HT1080 (cell line): ENCODE measurements at places on chromosomes 3 and 15.

DNA sequence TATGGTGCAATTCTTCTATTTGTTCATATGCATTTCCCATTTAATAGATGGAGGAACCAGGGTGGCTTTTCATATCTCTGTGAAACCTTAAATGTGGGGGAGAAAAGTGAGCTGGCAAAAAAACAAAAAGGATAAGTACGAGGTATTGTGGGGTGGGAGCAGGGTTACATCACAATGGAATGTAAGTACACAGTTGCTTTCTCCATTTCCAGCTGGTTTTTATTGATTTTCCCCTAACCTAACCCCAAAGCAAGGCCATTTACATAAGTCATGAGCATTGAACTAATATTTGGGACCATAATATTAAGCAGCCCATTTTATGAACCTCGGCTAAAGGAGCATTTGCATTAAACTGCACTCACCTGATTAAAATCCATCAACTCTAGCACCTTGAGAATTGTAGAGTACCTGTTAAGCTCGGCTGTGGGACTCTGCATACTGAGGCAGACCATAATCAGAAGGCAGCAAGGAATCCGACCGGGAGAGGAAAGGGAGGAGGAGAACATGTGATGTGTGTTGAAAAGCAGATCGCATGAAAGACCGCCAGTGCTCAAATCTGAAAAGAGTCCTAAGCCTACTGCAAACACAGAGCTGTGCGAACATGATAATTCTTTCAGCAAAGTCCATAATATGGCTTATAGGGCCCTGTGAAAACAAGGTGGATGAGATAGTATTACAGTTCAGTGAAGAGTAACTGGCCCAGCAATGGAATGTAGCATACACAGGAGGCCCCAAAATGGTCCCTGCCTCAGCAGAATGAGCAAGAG, 513.4 kb downstream of the FHIT start:
- DNase-seq, result no peak

DNA sequence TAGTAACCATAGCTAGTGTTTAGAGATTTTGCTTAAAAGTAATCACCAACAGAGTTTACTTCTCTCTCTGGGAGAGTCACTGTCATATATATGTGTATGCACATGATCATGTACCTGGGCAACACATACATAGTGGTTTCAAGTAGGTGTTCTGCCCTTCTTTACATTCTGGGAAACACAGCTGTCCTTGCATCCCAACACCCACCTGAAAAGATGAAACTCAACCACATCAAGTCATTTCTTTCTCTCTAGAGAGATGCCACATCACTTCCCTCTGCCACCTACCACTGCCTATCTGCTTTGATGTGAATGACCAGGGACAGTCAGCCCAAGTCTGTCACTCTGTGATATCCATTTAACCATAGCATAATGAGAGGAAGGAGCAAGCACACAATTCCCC, 155.8 kb upstream of the GADL1 start:
- DNase-seq, result no peak

DNA sequence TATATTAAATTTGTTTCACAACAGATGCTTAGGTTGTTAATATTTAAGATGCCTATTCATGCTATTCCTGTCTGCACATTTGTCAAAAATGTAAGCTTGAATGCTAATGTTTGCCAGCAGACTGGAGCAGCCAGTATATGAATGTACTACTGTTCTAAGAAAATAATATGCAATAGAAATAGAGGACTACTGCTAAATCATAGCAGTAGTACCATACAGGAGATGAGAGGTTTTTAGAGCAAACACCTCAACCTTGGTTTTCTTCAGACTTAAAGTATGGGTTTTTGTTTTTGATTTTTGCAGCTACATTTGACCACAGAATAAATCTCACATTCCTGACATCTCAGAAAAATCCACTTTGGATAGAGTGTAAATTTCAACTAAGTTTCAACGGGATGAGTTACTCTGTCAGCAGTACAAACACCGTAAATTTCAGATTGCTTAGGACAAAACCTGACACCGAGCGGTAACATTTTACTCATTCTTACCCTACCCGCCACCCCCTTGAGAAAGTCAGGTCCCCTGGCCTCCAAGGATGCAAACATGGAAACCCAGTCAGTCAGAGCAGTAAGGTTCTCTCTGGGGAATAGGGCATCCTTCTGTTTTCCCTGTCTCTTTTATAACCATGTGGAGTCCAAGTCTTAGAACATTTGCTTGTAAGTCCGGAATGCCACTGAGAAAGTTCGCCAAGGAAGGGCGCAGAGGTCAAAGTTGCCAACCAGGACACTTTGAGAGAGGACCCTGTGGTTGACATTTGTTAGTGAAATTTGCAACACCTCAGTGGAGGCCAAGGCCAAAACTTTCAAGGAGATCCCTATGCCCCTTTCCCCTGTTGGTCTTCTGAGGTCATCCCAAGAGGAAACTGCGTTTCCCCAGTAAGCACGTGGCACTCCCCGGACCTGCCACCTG, 17.9 kb upstream of the SATB1 start:
- DNase-seq, result peak; percentile 32

DNA sequence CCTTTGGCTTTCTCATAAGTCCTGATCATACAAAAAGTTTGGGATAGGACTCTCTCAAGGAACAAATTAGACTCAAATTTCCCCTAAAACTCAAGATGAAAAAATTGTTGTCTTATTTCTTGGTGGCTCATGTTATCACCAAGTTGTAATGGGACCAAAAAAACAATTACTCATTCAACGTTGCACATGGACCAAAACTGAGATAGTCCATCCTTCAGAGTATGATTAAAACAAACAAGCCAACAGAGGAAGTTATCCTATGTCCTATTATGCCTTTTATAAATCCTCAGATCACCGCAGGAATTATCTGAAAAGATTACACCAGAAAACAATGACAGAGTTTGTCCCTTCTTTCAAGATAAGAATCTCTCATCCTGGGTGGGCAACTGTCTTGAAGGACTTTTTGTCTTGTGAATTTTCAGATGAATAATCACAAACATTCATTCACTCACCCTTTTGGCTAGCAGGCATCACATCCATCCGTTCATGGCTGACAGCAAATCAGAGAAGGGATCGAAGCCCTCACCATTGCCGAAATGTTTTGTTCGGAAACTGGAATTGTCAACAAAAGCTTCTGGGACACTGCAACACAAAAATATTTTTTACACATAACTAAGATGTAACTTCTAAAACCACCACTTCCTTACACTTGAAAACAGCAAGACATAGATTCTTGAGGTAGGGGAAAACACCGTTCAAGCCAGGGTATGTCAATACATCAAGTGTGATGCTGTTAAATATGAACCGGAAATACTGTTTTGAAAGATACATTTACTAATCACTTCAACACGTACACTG, 90.4 kb downstream of the FOXP1 start:
- no peak for DNase-seq

GRCh38 chr3:61181874-61182273, 69.4 kb downstream of the FHIT start:
- peak; percentile 73 for DNase-seq

GRCh38 chr3:14411166-14411526, 8.7 kb downstream of the SLC6A6 start:
- DNase-seq, result no peak

DNA sequence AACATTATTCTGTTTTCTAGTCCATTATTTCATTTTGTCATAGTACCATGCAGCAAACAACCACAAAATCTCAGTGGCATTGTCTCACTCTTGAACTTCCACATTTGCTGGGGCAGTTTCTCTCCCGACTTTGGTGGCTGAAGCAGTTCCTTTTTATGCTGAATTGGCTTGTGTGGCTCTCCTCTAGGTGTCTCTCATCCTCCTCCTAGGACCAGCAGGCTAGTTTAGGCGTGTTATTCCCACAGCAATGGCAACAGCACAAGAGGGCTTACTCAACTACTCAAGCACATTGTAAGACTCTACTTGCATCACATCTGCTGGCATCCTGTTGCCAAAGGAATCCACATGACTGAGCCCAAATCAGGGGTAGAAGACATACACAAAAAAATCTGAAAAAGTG, 201.8 kb upstream of the KCNH8 start:
- peak; percentile 66 for DNase-seq

DNA sequence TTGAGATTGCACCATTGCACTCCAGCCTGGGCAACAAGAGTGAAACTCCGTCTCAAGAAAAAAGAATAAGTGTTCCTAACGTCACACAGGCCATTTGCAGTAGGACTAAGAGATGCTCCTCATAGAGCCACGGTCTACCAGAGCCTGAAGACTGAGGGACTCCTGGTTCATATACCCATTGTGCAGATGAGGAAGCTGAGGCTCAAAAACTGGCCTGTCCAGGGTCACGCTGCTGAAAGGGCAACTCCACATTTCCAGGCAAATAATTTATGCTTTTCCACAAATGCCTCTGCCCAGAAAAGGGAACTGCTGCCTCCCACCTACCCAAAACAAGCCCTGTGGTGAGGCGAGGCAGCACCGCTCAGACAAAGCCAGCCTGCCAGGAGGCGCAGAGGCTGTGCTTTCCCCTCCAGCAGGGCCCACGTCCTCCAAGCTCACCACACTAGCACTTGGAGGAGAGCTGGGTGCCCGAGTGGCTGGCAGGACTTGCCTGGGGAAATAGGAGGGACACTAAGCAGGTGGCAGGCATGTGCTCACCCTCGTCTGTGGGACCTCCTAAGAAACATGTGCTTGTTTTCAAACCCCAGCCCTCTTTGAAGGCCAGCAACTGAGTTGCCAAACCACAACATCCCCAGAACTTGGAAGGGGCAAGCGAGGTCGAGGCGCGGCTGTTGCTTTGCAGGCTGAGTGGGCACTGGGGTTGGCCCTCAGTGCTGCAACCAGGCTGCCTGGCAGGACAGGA, 195.6 kb downstream of the XXYLT1 start:
- peak; percentile 38 for DNase-seq

DNA sequence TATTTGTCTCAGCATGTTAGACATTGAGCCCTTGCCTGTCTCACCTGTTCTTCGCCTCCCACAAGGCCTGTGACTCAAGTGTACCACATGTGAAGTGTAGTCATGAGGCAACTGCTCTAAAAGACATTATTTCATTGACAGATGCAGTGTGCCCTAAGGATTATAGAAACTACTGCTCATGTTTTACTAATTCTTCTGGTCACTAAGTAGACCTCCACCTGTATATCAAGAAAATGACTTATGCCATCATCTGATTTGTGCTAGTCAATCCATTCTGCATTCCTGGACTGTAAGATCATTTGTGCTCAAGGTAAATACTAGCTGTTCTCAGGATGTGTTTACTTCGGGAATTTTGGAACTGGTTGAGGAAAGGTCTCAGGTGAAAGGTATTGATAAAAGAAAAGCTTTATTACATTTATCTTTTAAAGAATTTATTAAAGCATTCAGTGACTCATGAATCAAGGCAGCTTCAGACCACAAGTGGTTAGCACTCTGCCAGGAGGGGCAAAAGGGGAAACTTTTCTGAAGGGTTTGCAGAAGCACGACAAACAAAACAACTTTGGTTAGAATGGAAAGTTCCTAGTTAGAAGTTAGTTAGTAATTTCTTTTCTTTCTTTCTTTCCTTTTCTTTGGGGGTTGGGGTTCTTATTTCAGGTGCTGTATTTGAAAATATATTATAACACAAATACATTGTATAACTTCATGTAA, 465.3 kb upstream of the CBLB start:
- peak; percentile 47 for DNase-seq

- DNase-seq, result no peak
These were observed 13.0 kb downstream of the CERS3 start for GRCh38 chr15:100515758-100516157.

DNA sequence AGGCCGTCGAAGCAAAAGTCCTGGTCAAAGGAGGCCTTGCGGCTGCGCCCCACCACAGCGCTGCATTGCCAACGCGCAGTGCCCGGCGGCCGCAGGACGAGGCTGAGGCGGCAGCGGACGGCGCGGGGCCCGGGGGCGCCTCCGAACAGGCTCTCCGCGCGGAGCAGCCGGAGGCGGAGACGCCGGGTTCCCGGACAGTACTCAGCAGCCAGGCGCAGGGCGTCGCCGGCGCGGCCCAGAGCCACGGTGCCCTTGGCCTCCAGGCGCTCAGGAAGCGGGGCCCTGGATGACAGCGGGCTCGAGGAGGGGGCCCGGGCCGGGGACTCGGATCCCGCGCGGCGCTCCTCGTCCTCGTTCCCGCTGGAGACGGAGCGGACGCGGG, 1.1 kb downstream of the C2CD4B start:
- no peak for DNase-seq

DNA sequence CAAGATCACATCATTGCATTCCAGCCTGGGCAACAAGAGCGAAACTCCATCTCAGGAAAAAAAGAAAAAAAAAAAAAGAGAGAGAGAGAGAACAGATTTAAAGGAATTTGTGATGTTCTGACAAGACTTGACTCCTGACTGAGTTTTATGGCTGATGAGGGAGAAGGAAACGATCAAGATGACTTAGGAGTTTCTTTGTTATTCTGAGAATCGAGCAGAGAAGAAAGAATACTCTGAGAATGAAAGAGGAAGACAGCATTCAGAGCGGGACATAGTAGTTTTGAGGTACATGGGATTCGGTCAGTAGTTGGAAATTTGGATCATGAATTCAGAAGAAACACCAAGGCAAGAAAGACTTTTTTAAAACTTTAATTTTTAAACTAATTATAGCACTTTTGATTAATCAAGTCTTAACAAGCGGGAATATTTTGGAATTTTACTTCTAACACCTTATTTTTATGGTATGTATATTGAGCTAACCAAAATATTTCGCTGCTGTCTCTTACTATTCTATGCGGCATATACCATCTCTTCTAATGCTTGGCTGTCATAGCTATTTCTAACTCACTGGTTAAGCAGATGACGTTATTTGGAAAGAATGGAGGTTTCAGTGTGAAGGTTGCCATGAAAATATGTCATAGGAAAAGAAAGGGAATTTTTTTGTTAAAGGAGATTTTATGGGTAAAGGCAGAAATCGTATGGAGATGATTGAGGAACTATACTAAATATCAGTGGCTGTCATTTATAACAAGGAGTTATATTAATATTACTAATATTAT, 644.1 kb downstream of the RBMS3 start:
- DNase-seq, result no peak

- DNase-seq, result peak; percentile 73
These were observed 79.2 kb upstream of the CCNL1 start for GRCh38 chr3:157239082-157239704.

- peak; percentile 53 for DNase-seq
These were observed 68.3 kb upstream of the SLC12A8 start for GRCh38 chr3:125280668-125281361.

- no peak for DNase-seq
These were observed 111.2 kb downstream of the EOMES start for GRCh38 chr3:27610800-27611525.

DNA sequence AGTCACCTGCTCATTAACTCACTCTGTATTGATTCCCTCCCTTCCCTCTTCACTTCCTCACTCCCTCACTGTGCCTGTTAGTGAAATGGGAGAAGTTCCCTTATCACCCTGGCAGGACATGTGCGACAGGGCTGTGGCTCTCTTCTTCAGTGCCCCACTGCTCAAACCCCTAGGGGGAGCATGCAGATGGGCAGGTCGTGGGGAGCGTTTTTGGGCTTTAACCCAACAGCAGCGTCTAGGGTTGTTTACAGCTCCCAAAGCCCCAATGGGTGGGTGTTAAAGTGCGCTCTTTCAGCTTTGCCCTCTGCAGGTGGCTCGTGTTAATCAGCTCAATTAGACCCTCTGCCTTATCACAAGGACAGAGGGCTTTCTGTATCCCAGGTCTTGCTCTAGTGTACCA, 447.8 kb upstream of the PROK2 start:
- DNase-seq, result no peak
